ENCODE measurements at places on chromosomes 2 and 18.

DNA sequence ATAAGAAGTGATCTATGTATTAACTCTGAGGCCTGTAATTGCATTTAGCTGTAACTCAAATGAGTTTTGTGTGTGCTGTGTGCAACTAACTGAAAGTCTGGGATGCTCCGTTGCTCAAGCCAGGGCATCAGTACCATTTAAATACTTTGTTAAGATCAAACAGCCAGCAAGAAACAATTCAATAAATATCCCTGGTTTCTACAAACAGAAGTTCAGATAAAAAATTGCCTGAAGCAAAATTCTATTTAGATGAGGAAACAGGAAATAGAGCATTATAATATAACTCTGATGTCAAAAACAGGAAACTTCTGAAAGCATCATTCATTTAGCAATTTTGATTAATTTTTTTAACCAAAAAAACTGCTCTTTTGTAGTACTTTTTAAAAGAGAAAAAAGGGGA is 18.9 kb upstream of the SLC38A11 start:
- no peak for DNase-seq

DNA sequence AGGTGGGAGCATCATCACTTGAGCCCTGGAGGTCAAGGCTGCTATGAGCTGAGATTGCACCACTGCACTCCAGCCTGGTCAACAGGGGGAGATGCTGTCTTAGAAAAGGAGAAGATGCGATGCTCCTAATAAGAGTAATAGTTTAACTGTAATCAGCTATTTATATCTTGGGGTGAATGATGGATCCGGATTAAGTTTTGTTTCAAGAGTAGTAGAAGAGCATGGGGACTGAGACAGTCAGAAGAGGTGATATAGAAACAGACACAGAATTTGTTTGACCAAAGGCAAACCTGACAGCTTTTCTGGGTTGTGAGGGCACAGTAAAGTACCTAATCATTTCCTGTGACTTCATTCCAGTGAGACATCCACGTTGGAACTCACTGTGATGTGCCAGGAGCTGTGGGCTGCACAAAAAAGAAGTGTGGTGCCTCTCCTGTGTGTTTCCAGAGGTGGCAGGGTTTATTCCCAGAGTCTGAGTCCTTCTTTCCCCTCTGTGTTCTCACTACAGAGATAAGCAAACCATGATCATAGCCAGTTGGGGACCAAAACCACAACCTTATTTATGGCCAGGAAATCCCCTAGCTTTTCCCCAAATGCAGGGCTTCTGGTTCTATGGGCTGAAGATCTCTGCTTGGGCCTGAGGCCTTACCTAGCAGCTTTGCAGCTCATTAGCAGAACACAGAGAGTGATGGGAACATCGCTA is 113.7 kb downstream of the XRCC5 start:
- DNase-seq, result peak; percentile 52

DNA sequence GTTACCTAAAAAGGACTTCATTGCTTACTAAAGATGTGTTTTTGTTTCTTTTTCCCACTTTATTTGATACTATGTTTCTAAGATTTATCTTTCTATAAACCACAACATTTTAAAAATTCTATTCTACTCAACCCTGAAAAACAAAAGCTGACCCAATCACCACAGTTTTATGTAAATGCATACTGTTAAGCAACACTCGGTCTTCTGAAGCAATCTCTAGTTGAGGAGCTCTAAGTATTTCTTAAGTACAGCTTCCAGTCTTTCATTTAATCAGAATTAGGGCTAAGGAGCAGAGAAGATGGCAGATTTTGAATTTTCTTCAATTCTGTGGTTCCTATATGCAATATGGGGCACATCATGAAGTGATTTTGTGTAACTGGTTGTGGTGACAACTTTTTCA is 72.2 kb upstream of the SLC4A10 start:
- DNase-seq, result no peak

GRCh38 chr18:24766376-24766775 is 305.9 kb downstream of the HRH4 start:
- no peak for DNase-seq

GRCh38 chr2:157696036-157696435 is 67.4 kb upstream of the ACVR1C start:
- DNase-seq, result no peak

DNA sequence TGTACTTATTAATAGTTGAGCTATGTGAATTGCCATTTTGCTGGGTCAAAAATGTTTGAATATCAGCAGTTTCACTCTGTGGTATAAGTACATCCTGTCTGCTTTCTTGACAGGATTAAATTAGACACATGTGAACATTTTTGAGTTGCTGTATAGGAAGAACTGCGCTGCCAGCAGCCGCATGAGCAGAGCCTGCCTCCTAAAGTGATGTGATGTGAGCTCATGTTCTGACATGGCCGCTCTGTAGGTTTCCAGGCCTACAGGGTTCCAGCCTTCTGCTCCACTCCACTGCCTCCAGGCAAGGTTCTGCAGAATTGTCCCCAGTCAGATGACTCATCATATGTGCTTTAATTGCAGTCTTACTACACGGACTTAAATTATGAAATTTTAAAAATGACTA is 119.7 kb upstream of the NFATC1 start:
- no peak for DNase-seq

GRCh38 chr2:101899871-101900270 is 91.9 kb upstream of the IL1R2 start:
- DNase-seq, result no peak

DNA sequence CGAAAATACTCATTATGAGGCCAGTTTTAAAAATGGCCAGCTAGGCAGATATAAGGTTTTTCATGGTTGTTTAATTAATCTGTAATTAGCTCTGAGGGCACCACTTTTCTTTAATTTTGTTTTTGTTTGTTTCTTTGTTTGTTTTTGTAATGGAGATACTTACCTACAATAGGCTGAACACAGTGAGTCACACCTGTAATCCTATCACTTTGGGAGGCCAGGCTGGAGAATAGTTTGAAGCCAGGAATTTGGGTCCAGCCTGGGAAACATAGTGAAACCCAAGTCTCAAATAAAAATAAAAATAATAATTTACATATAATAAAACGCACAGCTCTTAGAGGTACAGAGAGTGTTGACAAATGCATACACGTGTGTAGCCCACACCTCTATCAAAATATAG is 56.8 kb upstream of the MSH2 start:
- DNase-seq, result no peak

GRCh38 chr18:21557607-21558253 is 42.8 kb downstream of the ESCO1 start:
- DNase-seq, result no peak

DNA sequence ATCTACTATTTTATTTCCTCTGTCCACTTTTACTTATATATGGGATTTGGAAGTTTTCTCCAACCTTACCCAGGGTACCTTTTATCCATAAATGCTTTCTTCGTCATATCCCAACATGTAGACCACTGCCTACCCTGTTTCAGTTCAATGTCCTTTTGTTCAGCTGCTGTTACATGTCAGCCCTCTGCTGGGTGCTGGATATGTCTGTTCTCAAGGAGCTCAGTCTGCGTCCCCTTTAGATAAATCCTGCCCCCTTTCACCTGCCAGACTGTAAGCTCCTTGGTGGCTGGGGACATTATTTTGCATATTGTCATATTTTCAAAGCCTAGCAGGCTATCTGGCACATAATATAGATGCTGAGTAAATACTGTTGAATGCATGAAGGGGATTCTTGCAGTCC is 53.2 kb downstream of the NEMP2 start:
- no peak for DNase-seq

GRCh38 chr18:27382567-27383216 is 197.6 kb upstream of the CHST9 start:
- DNase-seq, result no peak

- DNase-seq, result no peak
Measured at GRCh38 chr2:42239811-42240210, 70.7 kb downstream of the EML4 start.

DNA sequence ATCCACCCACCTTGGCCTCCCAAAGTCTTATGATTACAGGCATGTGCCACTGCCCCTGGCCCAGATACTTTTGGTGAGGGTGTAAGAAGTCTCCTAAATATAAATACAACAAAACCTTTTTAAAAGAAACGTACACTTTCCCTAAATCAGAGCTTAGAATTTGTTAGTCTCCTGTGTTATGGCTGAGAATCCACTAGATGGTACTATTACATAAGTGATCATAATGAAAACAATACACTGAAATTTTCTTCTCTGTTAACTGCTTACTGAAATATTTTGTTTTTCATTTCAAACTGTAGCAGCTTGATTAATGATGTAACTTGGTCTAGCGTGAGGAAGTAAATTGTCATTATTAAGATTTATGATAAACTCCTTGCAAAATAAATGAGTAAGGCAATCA is 74.8 kb upstream of the FAM98A start:
- DNase-seq, result no peak

- DNase-seq, result no peak
Measured at GRCh38 chr2:170073288-170073687, 104.7 kb upstream of the MYO3B start.

- peak; percentile 77 for DNase-seq
Measured at GRCh38 chr18:13455960-13456481, 237.5 kb downstream of the LDLRAD4 start.

DNA sequence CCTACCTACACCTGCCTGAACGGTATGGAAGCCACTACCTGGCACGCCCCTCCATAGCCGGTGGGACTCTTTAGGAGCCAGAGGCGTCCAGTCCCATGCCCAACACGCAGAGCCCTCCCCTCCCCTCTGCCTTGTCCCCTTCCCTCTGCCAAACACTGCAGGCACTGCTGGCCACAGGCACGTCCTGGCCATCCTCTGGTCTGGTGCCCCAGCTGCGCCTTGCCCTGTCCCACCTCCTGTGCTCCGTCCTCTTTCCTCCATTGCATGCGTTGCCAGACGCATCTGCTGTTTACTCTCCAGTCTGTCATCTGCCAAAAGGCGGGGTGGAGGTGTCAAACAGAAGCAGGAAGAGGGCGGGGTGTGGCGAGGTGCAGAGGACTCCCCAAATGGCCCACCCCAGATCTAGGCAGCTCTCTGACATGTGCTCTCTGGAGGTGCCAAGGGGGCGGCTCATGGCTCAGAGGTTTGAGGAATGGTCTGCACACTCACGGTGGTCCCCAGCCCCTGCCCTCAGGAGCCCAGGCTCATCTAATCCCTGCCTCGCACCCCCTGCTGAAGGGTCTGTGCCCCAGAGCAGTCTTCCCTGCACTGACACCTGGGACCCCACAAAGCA is 45.1 kb downstream of the HS6ST1 start:
- DNase-seq, result no peak

DNA sequence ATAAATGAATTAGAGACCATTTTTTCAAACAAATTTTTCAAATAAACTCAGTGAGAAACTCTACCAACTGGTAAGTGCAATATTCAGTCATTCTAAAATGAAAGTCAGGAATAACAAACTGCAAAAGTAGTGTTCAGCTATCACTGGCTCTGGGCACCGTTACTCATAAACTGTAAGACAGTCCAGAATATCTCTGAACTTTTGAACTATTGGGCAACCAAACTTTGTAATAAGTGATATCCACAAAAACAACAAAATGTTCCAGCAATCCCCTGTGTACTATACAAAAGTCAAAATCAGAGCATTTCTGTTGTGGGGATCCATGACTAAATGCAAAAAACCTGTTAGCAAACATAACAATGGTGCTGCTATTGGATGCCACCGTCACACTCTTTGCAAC is 56.3 kb downstream of the SLC25A12 start:
- DNase-seq, result no peak

- DNase-seq, result no peak
Measured at GRCh38 chr2:25490217-25490616, 148.5 kb upstream of the DNMT3A start.

DNA sequence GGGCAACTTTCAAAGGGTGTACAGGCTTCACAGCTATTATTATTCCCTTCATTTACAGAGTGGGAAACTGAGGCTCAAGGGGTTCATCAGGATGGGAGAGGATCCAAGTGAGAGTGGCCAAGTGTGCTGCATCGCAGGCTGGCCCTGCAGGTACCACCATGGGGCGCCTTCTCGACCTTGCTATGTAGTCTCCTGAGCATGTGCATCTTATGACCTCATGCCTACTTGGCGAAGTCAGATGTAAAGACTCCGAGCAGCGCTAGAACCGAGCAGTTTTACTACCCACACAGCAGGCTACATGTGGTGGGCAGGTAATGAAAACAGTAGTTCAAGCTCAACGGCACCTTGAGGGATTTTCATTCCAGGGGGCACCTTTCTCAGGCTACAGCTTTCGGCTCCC is 42.0 kb downstream of the TFCP2L1 start:
- no peak for DNase-seq

DNA sequence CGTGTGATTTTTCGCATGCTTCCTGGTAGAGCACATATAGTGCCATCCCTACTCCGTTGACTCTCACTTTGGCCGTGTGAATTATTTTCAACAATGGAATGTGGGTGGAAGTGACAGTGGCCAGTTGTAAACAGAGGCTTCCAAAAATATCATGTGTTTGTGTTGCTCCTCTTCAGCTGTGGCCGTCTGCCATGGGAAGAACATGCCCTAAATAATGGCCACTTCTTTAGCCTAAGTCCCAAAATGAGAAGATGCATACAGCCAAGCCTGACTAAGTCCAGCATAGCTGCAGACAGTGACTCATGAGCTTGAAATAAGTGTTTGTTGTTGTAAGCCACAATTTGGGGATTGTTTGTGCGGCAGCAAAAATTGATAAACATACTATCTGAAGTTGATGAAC is 8.9 kb upstream of the GALNT1 start:
- no peak for DNase-seq

GRCh38 chr2:202084265-202084664 is 11.2 kb downstream of the KIAA2012 start:
- no peak for DNase-seq

GRCh38 chr18:51569153-51569552 is 371.7 kb upstream of the MEX3C start:
- DNase-seq, result no peak

DNA sequence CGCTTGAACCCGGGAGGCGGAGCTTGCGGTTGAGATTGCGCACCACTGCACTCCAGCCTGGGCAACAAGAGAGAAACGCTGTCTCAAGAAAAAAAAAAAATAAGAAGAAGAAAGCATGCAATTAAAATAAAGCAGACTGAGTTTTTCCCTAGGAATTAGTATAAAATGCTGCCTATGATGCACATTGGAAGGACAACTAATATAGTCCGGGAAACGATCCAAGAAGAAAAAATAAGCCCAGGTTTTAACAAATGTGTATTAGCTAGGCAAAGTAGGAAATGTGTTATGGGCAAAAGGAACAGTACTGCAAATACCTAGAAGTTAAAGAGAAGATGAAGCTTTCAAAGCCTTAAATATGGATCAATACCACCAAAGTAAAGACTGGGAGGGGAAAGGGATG is 64.0 kb downstream of the SPIRE1 start:
- DNase-seq, result no peak

DNA sequence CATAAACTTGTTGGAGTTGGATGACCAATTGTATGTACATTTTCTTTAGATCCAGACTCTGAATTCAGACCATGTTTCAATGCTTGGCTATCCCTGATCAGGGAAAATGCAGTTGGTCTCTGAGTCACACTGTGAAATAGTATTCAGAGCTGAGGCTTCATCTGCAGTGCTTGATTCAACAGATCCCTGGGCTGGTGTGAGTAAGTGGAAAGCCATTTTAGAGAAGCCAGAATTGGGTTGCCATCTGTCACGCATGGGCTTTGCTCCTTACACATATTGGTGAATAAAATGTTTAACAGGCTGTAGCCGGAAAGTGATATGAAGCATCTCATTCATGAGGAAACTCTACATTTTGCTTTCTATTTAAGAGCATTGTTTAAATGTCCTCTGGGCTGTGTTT is 50.0 kb upstream of the ACYP2 start:
- no peak for DNase-seq
